ENCODE measurements at places on chromosomes 12 and 14.

DNA sequence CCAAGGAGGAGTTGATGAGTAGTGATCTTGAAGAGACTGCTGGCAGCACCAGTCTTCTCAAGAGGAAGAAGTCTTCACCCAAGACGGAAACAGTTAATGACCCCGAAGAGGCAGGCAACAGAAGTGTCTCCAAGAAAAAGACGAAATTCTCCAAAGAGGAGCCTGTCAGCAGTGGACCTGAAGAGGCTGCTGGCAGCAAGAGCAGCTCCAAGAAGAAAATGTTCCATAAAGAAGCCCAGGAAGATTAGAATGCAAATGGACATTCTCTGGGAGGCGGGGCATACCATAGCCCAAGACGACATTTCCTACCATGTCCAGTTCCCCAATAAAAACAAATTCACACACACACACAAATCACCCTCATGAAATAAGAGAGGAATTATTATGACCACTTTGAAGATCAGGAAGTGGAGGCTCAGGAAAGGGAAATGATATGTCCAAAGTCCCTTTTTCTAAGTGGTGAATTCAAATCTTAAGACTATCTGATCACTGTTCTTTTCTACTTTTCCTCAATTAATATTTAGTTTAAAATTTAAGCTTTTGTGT lies 131.8 kb downstream of the PAWR start:
- no peak for DNase-seq

DNA sequence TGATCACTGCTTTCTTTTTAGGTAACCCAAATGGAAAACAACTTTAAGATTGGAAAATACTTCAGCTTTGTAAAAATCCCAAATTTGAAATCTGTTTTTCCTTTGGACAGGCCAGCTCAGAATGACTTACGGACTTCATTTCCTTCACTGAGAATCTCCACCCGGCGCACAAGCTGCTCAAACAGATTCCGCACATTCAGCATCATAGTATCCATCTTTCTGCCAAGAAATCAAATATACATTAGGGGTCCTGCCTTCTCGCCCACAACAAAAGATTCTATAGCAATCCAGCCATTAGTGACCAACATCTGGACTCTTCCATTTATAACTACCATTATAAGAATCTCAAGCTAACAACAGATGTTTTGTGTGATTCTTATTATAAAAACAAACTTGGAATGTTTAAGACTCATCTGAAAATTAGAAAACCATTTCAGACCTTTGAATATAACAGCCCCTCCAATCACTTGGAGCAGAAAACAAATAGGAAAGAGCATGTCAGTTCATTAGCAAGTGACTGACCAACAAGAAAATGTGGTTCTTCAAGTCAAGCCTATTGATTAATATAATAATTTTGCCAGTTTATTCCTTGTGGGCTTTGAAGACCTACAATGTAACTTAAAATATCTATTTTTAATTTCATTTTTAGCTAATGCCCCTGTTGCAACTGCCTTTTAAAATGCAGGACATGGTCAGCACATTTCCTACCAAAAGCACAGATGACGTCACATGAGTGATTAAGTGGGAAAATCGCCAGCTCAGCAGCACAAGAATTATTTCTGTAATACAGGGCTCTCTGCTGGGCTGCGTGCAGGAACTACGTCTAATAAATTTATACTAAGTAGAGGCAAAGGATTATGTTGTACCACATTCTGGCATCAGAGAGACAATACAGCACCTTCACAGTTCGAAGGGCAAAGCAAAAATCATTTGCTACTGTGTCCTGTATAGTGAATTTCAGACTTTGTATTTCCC lies 8.5 kb downstream of the RACGAP1 start:
- DNase-seq: no peak

DNA sequence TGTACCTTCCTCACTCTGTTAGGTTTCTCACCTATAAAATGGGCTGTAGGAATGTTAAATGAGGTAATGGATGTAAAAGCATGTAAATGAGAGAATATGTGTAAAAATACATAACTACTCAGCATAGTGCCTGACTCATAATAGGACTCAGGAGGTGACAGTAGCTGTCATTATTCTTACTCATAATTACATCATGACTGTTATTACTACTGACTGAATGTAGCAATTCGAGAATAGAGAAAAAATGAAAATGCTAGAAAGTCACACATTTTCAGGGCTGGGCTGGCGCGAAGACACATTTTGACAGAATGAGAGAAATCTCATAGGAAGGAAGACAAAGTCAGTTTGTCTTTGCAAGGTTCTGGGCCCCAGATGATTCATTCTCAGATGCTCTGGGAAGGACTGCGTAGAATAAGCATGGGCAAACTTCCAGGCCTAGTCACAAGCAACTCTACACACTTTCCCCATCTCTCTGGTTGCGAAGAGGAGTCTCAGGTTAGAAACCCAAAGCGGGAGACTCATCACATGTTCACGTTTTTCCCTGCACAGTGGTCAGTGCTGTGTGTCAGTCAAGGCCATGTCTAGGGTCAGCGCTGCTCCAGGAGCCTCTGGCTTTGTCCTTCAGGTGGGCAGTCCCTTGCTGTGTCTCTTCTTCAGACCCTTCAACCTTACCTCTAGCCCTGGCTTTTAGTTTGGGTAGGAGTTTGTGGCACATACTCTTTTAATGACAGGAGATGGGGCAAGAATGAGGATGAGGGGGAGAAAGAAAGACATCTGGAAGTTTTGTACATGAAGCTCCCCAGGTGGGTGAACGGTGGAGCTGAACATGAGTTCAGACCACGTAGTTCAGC lies 8.4 kb downstream of the GPRC5A start:
- no peak for DNase-seq

- peak; percentile 97 for DNase-seq
Measured at GRCh38 chr12:6961278-6961694, 9.2 kb downstream of the PHB2 start.

DNA sequence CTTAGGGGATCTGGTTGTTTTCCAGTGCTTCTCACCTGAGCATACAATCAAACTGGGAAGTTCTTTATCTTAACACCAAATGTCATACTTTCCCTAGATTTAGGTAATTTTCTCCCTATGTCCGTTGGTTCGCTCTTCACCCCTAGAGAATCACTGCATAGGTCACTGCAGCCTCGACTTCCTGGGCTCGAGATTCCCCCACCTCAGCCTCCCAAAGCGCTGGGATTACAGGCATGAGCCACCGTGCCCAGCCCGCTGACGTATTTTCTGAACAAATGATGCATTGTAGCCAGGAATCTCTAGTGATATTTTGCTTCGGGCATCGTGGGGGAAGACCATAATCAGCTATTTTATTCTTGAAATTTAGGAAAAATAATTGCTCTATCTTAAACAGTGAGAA lies 1.1 kb upstream of the RPL41 start:
- DNase-seq: no peak

DNA sequence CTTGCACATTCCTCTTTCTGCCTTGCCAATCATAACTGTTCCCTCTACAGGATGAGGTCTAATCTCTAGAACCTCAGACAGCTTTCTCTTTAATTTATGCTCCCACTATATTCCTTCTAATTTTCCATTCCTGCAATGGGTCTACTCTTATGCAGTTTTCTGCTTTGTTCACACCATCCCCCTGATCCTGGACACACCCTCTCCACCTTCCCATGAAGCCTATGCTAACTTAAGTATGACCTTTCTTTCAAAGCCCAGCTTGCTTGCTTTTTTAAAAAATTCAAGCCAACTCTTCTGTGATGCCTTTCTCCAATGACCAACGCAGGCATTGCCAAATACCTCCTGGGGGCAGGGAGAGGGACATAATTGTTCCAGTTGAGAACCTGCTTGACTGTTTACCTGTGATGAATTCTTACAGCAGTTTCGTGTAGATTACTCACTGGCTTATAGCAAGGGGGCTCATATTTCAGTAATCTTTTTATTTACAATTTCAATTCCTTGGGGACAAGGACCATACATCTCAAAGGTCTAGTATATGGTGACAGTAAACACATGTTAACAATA lies 7.8 kb downstream of the SLC38A1 start:
- DNase-seq: no peak
